ENCODE measurements at places on chromosomes 13 and 19. TPM values are rescaled to one million over a fixed set of nuclear protein-coding genes. Genes with fewer than 3 reads are reported as not detected.

Gene MYO1F
- 14.9 TPM for total RNA-seq

Gene PGLYRP1
- not detected for total RNA-seq

Gene DACH1
- not detected for total RNA-seq

Gene PPAN
- 116 TPM for total RNA-seq

Gene PRTN3
- total RNA-seq, result not detected

Gene CACNA1A
- total RNA-seq, result 1.4 TPM

Gene SIGLEC9
- total RNA-seq, result not detected

Gene ZNF446
- total RNA-seq, result 11.1 TPM

Gene KIR2DL1
- not detected for total RNA-seq

Gene SYCN
- total RNA-seq, result not detected

Gene FGF21
- not detected for total RNA-seq

Gene POLR1G
- 8.8 TPM for total RNA-seq

Gene WDR88
- total RNA-seq, result not detected

Gene SLITRK6
- not detected for total RNA-seq

Gene LENG9
- total RNA-seq, result 3.6 TPM

Gene ZNF256
- 9.0 TPM for total RNA-seq

Gene ZNF780B
- 21.0 TPM for total RNA-seq

Measured in OCI-LY7 (cell line).